ENCODE measurements at places on chromosomes 6 and 20. TPM values are rescaled to one million over a fixed set of nuclear protein-coding genes. Genes with fewer than 3 reads are reported as not detected.

WFDC13 gene
- total RNA-seq: not detected

DTNBP1 gene
- total RNA-seq: 38.2 TPM

CRISP2 gene
- total RNA-seq: 0.32 TPM

CST5 gene
- total RNA-seq: not detected

SASH1 gene
- total RNA-seq: 75.3 TPM

LRFN2 gene
- 2.3 TPM for total RNA-seq

OR12D3 gene
- total RNA-seq: not detected

TBX18 gene
- total RNA-seq: not detected

C20orf204 gene
- total RNA-seq: 2.0 TPM

MRPS26 gene
- total RNA-seq: 22.9 TPM

CLPSL2 gene
- total RNA-seq: not detected

ZNF311 gene
- total RNA-seq: 1.1 TPM

CPXM1 gene
- total RNA-seq: 0.33 TPM

PRL gene
- not detected for total RNA-seq

TBXT gene
- not detected for total RNA-seq

MYL9 gene
- 127 TPM for total RNA-seq

IL17A gene
- total RNA-seq: not detected

TMEM74B gene
- 0.51 TPM for total RNA-seq

CEBPB gene
- 221 TPM for total RNA-seq

RSPH9 gene
- 0.32 TPM for total RNA-seq

CST2 gene
- not detected for total RNA-seq

VIP gene
- total RNA-seq: 2.1 TPM

GMEB2 gene
- 11.4 TPM for total RNA-seq

TTK gene
- total RNA-seq: 2.6 TPM

PCK1 gene
- total RNA-seq: 0.67 TPM

SAPCD1 gene
- 11.8 TPM for total RNA-seq

TMEM200A gene
- 1.8 TPM for total RNA-seq

GRM1 gene
- total RNA-seq: 0.19 TPM

SRMS gene
- total RNA-seq: 1.5 TPM

TAGAP gene
- 49.2 TPM for total RNA-seq

NKX2-2 gene
- total RNA-seq: not detected

TNFAIP3 gene
- total RNA-seq: 126 TPM

CCN2 gene
- 267 TPM for total RNA-seq

SMLR1 gene
- total RNA-seq: not detected

SNX9 gene
- 37.4 TPM for total RNA-seq

HTR1B gene
- total RNA-seq: 0.20 TPM

GABRR1 gene
- not detected for total RNA-seq

CRYBG1 gene
- total RNA-seq: 27.3 TPM

RIMS1 gene
- not detected for total RNA-seq

ERGIC3 gene
- 127 TPM for total RNA-seq

ZNF831 gene
- 29.2 TPM for total RNA-seq

C20orf141 gene
- total RNA-seq: not detected

TINAG gene
- not detected for total RNA-seq

GRIK2 gene
- total RNA-seq: 1.2 TPM

OTOR gene
- not detected for total RNA-seq

PTPRK gene
- 22.1 TPM for total RNA-seq

ARMC12 gene
- total RNA-seq: 0.23 TPM

PPP1R11 gene
- total RNA-seq: 40.8 TPM

TREM1 gene
- total RNA-seq: 23.7 TPM

CYP39A1 gene
- 0.85 TPM for total RNA-seq

UBE3D gene
- total RNA-seq: 20.6 TPM

ADGRF4 gene
- total RNA-seq: not detected

HRH3 gene
- not detected for total RNA-seq

NKX2-4 gene
- not detected for total RNA-seq

HDGFL1 gene
- total RNA-seq: not detected

NKAIN2 gene
- not detected for total RNA-seq

MOXD1 gene
- 10.2 TPM for total RNA-seq

MYT1 gene
- total RNA-seq: not detected

PSMB8 gene
- 156 TPM for total RNA-seq

FOXQ1 gene
- not detected for total RNA-seq
